ENCODE measurements at places on chromosomes 3 and 15. TPM values are rescaled to one million over a fixed set of nuclear protein-coding genes. Genes with fewer than 3 reads are reported as not detected.

- no peak for DNase-seq
These were observed 43.1 kb downstream of the CEMIP start for GRCh38 chr15:80822256-80822655.

DNA sequence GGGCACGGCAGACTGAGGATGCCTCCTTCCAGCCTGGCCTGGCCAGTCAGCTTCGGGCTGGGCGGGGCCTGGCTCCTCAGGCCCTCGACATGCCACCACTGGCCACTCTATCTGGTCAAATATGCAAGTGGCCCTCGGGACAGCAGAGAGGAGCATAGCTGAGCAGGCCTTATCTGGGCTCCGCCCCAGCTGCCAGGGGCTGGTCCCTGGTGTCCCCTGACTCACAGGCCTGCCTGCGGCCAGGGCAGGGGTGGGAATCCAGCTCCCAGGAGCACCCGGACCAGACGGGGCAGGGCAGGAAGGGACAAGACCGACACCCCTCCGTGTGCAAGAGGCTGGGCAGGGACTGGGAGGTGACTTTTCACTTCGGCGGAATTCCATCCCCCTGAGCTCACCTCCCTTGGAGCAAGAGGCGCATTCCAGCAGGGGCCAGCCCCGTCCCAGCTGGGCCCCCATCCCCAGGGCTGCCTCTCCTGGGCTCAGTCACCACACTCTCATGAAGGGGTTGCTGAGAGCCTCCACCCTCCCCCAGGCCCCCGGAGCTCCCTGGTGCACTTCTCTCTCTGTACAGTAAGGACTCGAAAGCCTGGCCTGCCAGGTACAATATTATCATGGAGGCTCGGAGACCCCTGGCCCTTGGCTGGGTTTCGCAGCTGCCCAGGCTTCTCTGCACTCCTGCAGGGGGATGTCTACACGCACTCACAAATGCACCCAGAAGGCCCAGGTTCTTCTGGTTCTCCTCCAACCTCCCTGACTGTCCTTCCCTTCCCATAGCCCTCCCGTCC lies 29.5 kb downstream of the WNT7A start:
- no peak for DNase-seq

DNA sequence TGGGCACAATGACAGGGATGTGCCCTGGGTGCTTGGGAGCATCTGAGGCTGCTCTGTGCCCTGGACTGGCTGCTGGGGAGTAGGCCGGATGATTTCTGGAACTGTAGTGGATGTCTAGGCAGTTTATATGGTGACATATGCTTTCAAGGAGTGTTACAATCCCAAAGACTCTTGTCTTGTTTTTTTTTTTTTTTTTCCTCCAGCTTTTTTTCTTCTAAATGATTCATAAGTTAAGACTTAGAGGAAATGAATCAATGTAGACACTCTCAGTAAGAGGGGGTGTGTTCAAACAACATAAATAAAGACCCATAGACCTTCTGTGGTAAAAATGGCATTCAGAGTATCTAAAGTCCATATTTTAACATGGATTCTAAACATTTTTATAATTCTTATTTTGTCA lies 706.1 kb upstream of the GOLIM4 start:
- DNase-seq = no peak

SPESP1 gene
- total RNA-seq = 2.7 TPM

GRCh38 chr15:90035095-90035839 lies 34.1 kb downstream of the ZNF710 start:
- no peak for DNase-seq

GRCh38 chr15:57503911-57504598 lies 87.6 kb upstream of the MYZAP start:
- DNase-seq = peak; percentile 76

AP3S2 gene
- 35.2 TPM for total RNA-seq

DNAH1 gene
- total RNA-seq = 3.2 TPM

SPINK8 gene
- total RNA-seq = not detected

- no peak for DNase-seq
These were observed 203.3 kb downstream of the FEZF2 start for GRCh38 chr3:62169906-62170660.

GRCh38 chr15:39393575-39394335 lies 187.1 kb upstream of the THBS1 start:
- DNase-seq = no peak

- DNase-seq = peak; percentile 51
These were observed 16.8 kb downstream of the NOX5 start for GRCh38 chr15:69031013-69032001.

GRCh38 chr3:108089579-108089978 lies 1.3 kb downstream of the CD47 start:
- peak; percentile 26 for DNase-seq

- no peak for DNase-seq
These were observed 202.5 kb downstream of the KBTBD8 start for GRCh38 chr3:67200618-67201017.

DNA sequence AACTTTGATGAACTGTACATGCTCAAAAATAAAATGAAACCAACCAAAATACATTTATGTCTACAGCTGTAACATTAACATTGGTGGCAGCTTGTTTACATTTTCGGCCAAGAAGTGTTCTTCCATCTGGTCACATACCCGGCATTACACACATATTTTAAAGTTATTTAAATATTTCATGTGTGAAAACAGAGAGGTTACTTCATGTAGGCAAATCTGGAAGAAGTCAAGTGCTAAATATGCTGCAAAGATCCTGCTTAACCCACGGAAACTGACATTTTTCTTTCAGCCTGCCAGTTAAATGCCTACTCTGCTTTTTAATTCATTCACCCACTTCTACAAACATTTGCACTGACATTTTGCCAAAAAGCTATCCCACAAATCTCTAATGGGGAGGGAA lies 69.7 kb downstream of the MB21D2 start:
- peak; percentile 44 for DNase-seq

SI gene
- not detected for total RNA-seq

DNA sequence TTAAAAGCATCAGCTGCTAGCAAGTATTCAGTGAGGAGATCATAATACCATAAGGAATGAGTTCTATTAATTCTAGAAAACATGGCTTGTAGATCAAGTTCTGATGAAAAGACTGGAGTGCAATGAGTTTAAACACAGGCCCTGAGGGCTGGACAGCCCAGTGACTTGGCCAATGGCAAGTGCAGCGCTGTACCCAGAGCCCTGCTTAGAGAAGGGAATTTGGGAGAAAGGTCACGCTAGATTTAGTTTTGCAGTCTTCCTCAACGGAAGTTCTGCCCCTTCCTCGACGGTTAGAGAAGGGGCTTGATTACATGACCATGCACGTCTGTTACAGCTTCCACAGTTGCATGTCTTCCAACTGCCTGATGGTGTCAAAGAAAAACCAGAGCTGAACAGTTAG lies 4.0 kb downstream of the TMEM212 start:
- DNase-seq = no peak

- DNase-seq = peak; percentile 50
These were observed at the start of gene CA12 for GRCh38 chr15:63381301-63382204. Gene CA12 (minus strand): TSS chr15:63381846. CDS start chr15:63381720, 126 bp downstream.

Data from muscle of leg (tissue), 16 donors.